Motor neuron (in vitro differentiated cells): ENCODE measurements at places on chromosomes 6 and 20.
A peak's percentile ranks its signal among the peaks of the same experiment; 100 is the strongest.

GRCh38 chr6:89542866-89543265 is 95.7 kb downstream of the LYRM2 start:
- no peak for ATAC-seq

- no peak for ATAC-seq
Observed at GRCh38 chr20:19090332-19090731, 122.1 kb upstream of the SLC24A3 start.

- no peak for ATAC-seq
Observed at GRCh38 chr6:135115834-135116233, 61.2 kb upstream of the HBS1L start.

DNA sequence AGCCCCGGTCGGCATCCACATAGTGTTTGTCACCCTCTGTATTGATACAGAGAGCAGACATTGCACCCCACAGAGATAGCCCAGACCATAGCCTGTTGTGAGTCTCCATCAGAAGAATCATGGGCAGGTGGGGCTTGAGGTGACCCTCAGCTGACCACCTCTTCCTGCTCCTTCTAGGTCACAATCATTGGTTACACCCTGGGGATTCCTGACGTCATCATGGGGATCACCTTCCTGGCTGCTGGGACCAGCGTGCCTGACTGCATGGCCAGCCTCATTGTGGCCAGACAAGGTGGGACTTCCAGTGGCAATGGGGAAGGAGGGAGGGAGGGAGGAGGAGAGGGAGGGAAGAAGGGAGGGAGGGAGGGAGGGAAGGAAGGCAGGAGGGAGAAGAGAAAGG is 61.4 kb upstream of the RIN2 start:
- ATAC-seq: no peak

DNA sequence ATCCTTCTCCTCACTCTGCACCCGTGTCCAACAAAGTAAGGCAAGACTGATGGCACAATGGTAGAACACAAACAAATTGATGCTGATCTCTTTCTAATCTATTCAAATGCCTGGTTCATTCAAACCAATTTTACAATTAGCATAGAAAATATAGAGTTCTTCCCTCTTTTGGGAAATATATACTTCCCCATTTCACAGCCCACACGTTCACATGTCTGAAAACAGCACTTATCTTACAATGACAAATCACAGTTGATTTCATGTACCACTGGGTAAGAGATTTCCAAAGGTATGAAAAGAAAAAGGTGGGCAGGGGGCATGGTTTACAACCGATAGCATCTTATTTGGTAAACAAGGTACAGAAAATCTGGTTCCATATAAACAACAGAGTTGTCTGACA is 137.6 kb downstream of the RNGTT start:
- ATAC-seq: no peak

DNA sequence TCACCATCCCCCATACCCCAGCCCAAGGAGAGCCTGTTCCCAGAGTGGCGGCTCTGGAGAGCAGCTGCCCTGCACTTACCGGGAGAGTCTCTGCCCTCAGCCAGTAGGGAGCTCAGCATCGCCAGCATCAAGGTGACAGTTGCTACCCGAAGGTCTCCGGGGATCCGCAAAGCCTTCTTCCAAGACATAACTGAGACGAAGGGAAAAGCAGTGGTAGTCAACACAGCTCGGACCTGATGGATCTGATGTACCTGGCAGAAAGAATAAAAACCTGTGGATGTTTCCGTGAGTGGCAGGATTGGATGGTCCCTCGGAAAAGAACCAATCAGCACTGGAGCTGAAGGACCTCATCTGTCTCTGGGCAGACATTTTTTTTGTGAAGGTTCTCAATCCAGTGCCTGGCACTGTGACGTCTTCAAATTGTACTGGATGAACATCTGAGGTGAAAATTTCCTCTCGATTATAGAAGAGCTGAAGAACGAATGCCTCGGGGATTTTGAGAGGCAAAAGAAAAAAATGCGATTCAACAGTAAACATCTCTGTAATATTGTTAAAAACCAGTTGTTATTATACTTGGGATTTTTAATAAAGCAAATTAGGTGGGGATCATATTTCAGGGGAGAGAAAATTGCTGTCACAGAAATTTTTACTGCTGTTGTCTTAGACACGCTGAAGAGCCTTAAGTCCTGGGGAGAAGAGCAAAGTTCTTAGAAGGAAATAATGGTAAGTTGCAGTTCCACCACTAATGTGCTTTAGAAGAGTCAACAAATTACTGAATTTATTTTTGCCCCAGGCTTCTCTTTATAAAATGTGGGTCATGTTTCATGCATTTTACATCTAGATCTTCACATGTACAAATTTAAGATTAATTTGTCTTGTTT is at the start of gene HLA-DQB1:
TSS of gene HLA-DQB1 (minus strand) at position 238 of the 881 bp plus-strand sequence. CDS start at position 188, 50 bp downstream.
- ATAC-seq: peak; percentile 90

- no peak for ATAC-seq
Observed at GRCh38 chr20:2521369-2522305, 12.9 kb upstream of the ZNF343 start.

- ATAC-seq: no peak
Observed at GRCh38 chr6:42627674-42628073, 63.8 kb downstream of the UBR2 start.

- no peak for ATAC-seq
Observed at GRCh38 chr6:143607168-143607567, 70.6 kb upstream of the PHACTR2 start.
